ENCODE measurements at places on chromosomes 13 and 19. TPM values are rescaled to one million over a fixed set of nuclear protein-coding genes. Genes with fewer than 3 reads are reported as not detected.

- peak; percentile 73 for DNase-seq
Measured at GRCh38 chr19:13935765-13936510, 2.3 kb downstream of the PODNL1 start.

GRCh38 chr13:113999618-113999910 is 25.7 kb upstream of the C13orf46 start:
- no peak for DNase-seq

The ZNF724 gene
- 0.57 TPM for polyA plus RNA-seq

The ELSPBP1 gene
- not detected for polyA plus RNA-seq

The SYT5 gene
- 0.21 TPM for polyA plus RNA-seq

DNA sequence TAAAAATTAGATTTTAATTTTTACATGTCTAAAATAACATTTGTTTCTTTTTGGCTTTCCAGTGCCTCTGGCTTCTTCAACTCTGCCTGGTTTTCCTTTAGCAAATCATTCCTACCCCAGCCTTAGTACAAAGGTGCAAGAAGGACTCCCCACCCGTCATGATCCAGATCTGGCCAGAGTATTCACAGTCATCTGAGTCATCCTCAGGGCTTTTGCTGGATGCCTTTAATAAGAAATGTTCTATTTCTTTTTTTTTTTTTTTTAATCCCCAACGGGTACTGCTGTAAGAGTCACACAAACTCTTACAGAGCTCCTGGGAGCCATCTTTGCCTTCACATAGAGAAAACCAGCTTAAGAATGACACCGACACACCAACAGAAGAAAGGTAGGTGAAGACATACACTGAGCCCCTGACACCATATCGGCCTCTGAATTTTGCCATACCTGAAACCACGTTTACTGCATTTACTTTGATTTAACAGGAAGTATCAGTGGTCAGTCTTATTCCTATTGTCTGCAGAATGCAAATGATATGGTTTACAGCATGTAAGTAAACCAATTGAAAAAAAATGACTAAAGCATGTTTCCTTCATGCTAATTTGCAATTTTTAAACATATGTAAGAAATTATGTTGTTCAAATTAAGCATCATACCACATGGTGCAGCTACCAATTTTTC is 184.4 kb downstream of the NALCN start:
- DNase-seq = no peak

The ZNF506 gene
- polyA plus RNA-seq = 7.3 TPM

GRCh38 chr13:67231289-67232000 is 1.3 kb upstream of the PCDH9 start:
- DNase-seq = no peak

The TIMM29 gene
- 11.7 TPM for polyA plus RNA-seq

DNA sequence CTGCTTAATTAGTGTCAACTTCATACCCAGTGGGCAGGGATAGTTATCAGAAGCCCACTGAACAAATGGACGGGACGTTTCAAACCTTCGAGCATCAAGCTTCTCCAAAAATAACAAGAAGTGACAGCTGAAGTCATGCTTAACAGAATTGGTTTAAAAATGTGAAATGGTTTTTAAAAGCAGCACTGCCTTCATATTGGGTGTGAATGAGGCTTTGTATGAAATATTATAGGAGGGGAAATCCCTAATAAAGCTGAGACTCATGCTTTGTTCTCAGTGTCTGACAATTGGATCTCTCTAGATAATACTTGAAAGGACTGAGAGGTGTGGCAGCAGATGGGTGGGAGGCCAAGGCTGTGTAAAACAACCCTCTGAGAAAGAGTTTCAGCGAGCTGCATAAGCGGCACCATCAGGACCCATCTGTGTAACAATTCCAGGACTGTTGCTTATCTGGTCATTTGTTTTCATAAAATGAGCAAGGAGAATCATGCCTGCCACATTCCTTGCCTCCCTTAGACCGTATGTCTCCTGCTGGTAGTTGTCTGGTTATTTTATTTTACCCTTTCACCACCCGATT is 667.7 kb downstream of the DIAPH3 start:
- no peak for DNase-seq

DNA sequence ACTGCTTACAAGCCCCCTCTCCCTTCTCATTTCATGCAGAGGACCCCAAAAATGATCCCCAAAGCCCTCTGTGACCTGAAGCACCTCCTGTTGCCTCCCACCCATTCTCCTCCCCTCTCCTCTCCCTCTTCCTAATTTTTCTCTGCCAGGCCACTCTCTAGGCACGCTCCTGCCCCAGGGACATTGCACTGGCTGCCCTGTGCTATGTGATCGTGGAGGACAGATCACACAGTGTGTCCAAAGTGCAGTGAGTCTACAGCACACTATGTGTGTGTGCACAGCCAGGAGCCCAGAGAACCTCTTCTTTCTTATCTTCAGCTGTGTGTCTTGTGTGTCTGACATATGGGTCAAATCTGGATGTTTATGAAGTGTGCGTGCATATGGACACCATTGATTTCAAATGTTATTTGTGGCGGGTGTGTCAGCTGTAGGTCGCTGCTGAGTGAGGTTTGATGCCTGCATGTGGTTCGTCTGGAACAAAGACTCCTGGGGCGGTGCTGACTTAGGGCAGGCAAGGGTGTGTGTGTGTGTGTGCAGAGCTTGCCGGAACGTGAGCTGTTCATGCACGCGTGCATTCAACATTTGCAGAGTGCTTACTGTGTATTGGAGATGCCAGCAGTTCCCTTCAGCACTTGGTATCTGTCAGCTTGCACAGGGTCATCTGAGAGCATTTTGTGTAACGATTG is 2.1 kb upstream of the KLHL26 start:
- DNase-seq = no peak

GRCh38 chr13:100547791-100548201 is 40.8 kb downstream of the GGACT start:
- peak; percentile 61 for DNase-seq

GRCh38 chr13:25806264-25806974 is 245.4 kb downstream of the SHISA2 start:
- DNase-seq = no peak

DNA sequence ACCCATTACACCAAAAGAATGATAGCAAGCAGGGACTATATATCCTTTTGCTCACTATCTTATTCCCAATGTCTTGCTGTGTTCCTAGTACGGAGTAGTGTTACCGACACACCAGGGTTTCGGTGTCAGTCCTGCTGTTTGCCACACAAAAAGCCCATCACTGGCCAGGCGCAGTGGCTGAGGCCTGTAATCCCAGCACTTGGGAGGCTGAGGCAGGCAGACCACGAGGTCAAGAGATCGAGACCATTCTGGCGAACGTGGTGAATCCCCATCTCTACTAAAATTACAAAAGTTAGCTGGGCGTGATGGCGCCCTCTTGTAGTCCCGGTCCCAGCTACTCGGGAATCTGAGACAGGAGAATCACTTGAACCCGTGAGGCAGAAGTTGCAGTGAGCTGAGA is 1467.3 kb upstream of the MIR17HG start:
- no peak for DNase-seq

- no peak for DNase-seq
Measured at GRCh38 chr13:97193577-97193976, 28.6 kb upstream of the MBNL2 start.

- peak; percentile 96 for DNase-seq
Measured at GRCh38 chr19:47778049-47778953, at the start of gene SELENOW. Gene SELENOW (plus strand): TSS chr19:47778703. CDS start chr19:47778786, 83 bp downstream.

The SNRNP70 gene
- polyA plus RNA-seq = 359 TPM

The FGF22 gene
- 0.93 TPM for polyA plus RNA-seq

The SPIB gene
- polyA plus RNA-seq = not detected

The KIRREL2 gene
- polyA plus RNA-seq = 0.21 TPM

GRCh38 chr13:74820809-74821208 is 661.2 kb downstream of the TBC1D4 start:
- DNase-seq = no peak

The CPB2 gene
- polyA plus RNA-seq = not detected

DNA sequence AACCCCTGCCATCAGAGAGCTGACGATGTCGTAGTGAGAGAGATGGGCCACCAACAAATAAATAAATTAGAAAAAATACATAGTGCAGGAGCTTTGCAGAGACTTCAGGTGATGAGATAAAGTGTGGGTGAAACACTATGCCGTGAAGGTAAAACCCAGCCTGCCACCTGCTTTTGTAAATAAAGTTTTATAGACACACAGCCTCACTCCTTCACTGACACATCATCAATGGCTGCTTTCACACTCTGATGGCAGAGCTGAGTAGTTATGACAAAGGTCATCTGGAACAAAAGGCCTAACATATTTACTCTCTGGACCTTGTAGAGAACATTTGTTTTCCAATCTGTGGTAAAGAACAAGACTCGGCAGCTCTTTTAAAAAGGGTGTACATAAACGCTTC is 45.0 kb downstream of the MBD3L2B start:
- DNase-seq = no peak

The CYP4F8 gene
- polyA plus RNA-seq = not detected

- no peak for DNase-seq
Measured at GRCh38 chr13:75385708-75386083, 96.3 kb downstream of the TBC1D4 start.

- DNase-seq = peak; percentile 8
Measured at GRCh38 chr19:6970443-6970842, 50.8 kb downstream of the MBD3L2B start.

DNA sequence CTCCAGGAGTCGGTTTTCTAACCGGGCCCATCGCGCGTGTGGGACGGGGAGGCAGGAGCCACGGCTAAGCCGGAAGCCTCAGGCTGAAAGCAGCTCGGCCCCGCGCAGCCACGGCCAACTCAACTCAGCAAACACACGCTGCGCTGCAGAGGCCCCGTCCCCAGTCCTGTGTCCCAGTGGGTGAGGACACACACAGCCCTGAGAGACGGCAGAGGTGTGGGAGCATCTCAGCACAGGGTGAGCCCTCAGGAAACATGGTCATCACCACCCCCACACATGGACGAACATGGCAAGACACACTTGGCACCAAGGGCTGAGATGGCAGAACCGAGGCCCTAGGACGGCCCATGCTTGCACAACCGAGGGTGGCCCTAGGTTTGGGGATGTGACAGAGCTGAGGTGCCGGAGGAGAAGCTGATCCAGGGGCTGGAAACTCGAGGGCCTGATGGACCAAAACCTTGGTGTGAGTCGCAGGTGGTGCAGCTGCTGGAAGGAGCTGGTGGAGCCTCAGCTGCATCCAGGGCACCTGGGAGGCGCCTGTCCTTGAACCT is 29.0 kb upstream of the C13orf46 start:
- DNase-seq = no peak

DNA sequence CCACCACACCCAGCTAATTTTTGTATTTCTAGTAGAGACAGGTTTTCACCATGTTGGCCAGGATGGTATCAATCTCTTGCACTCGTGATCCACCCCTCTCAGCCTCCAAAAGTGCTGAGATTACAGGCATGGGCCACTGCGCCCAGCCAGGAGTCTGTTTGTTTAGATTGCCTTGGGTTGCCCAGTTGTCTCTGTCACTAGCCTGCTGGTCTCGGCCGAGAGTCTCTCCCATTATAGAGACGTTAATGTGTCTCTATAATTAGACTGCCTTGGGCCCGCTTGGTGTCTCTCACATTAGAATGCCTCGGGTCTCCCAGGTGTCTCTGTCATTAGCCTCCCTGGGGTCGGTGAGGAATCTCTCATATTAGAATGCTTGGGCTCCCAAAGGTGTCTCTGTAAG is 1533.6 kb downstream of the UQCRFS1 start:
- no peak for DNase-seq

DNA sequence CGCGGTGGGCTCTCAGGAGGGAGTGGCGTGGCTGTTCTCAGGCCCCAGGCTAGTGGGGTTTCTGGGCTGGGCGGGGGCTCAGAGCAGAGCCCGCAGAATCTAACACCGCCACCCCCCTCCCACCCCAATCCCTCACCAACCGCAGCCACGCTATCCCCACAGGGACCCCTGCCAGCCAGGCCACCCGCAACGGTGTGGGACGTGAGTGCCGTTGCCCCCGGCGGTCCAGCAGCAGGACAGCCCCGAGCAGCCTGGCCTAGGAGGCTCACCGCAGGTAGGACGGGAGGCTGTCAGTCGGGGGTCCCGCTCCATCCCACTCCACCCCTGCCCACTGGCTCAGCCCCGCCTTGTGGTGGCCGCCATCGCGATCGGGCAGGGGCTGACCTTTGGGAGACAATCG is at the start of gene NTN5:
NTN5 (minus strand) TSS at position 24 of the 400 bp plus-strand sequence. CDS start 2,031 bp downstream, outside the sequence.
- no peak for DNase-seq

DNA sequence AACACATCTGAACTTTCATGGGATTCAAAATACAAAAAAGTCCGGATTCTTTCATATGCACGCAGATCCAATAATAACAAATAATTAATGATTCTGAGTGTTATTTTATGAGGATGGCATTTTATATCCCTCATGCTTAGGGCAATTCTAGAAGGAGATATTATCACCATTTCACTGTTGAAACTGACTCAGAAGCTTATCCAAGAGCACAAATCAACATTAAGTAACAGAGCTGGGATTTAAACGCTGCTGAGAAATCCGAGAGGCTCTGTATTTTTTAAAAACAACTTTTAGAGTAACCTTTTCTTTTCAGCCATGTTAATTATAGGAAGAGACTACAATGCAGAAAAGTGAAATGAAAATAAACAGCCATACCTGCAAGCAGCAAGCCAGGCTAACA is 30.3 kb downstream of the ATP7B start:
- DNase-seq = no peak

DNA sequence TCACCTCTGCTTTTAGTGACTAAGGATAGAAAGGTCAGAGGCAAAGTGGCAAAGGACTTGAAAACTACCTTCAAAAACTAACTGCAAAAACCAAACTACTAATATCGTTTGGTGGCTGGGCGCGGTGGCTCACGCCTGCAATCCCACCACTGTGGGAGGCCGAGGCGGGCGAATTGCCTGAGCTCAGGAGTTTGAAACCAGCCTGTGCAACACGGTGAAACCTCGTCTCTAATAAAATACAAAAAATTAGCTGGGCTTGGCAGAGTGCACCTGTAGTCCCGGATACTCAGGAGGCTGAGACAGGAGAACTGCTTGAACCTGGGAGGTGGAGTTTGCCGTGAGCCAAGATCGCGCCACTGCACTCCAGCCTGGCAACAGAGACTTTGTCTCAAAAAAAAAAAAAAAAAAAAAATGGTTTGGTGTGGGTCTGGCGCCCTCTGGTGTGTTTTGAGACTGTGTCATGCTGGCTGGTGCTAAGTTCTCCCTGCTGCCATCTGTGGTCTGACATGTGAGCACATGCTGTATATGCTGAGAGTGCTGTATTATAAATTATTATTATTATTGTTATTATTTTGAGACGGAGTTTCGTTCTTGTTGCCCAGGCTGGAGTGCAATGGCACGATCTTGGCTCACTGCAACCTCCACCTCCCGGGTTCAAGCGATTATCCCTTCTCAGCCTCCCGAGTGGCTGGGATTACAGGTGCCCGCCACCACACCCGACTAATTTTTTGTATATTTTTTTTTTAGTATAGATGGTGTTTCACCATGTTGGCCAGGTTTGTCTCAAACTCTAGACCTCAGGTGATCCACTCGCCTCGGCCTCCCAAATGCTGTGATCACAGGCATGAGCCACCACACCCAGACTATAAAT is 36.0 kb upstream of the RNF17 start:
- DNase-seq = peak; percentile 85

The PSG11 gene
- polyA plus RNA-seq = 0.08 TPM

GRCh38 chr19:7450243-7451223 is 38.3 kb downstream of the PEX11G start:
- no peak for DNase-seq

The APOC4 gene
- polyA plus RNA-seq = not detected

The TMC4 gene
- polyA plus RNA-seq = 2.8 TPM

The ZNF177 gene
- 3.6 TPM for polyA plus RNA-seq

Measured in SK-N-SH (cell line).